Stimulated activated CD8-positive, alpha-beta memory T cell treated with anti-CD3 and anti-CD28 coated beads, Interleukin-7, amount 100 ng/mL, for 48 hours (primary cell): ENCODE measurements at places on chromosomes 5 and 9.

- DNase-seq, result no peak
Observed at GRCh38 chr9:119322184-119322583, 47.1 kb downstream of the BRINP1 start.

DNA sequence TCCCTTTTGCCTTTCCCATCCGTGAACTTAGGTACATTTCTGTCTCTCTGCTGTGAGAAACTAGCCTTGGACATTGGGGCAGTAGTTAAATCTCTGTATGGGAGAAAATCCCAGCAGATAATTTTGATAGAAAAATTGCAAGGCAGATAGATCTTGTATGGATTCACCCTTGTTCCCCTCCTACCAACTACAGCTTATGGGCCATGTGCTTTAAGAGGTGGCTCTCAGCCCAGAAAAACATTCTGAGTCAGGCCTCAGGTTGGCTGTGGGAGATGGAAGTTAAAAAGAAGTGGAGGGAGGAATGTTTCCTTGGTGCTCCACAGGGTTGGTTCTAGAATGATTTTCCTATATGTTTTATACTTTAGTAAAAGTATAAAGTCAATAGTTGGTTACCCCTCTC is 1.4 kb upstream of the KDM3B start:
- DNase-seq, result no peak

GRCh38 chr5:60594715-60595477 is 105.1 kb downstream of the DEPDC1B start:
- DNase-seq, result no peak

DNA sequence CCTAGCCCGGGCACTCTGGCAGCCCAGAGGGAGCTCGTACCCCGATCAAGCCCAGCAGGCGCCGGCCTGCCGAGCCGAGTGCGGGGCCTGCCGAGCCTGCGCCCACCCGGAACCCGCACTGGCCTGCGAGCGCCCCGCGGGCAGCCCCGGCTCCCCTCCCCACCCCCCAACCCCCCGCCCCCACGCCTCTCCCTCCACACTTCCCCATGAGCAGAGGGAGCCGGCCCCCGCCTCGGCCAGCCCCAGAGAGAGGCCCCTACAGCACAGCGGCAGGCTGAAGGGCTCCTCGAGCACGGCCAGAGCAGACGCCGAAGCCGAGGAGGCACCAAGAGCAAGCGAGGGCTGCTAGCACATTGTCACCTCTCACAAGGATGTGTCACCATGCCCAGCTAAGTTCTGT is 36.2 kb upstream of the CCDC180 start:
- DNase-seq, result no peak

GRCh38 chr9:125626187-125626586 is 80.8 kb downstream of the MAPKAP1 start:
- no peak for DNase-seq

DNA sequence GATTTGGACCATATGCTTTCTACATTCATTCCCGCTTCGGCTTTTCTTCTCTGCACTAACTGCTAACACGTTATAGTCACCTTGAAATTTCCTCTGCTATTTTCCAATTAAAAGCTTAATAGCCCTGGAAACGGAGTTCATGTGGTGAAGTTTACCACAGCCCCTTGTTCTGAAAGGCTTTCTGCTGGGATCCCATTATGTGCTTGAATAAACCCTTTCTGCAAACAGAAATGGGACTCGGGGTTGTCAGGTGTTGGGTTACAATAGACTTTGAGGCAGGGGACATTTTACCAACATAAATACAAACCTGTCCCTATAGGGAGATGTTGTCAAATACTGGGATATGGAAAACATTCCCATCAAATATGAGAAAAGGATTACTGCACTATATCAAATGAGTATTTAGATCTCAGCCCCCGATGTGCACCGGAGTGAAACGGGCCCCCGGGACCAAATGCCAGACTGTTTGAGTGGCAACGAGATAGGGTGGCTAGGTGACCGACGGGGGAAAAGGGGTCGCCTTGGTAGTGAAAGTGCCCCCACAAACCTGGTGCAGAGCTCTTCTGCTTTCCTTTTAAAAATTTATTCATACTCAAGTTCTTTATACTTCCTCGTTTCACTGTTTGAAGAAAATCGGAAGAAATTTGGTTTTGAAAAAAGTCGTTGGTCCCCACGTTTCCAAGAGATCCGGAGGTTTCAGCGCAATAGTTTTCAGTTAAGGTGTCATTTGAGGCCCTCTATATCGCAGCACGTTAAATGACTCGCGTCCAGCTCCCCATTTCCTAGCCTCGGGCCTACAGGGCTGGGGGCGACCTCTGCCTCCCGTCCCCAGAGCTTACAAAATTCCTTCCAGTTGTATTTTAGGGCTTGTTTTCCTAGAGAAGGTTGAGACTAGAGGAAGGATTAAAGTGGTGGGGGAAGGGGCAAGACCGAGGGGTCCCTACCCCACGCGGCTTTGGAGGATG is 2.1 kb upstream of the DMRT3 start:
- no peak for DNase-seq

GRCh38 chr5:149666212-149666852 is 63.8 kb upstream of the PPARGC1B start:
- no peak for DNase-seq

GRCh38 chr5:150293091-150293941 is 3.7 kb upstream of the CAMK2A start:
- DNase-seq, result no peak

DNA sequence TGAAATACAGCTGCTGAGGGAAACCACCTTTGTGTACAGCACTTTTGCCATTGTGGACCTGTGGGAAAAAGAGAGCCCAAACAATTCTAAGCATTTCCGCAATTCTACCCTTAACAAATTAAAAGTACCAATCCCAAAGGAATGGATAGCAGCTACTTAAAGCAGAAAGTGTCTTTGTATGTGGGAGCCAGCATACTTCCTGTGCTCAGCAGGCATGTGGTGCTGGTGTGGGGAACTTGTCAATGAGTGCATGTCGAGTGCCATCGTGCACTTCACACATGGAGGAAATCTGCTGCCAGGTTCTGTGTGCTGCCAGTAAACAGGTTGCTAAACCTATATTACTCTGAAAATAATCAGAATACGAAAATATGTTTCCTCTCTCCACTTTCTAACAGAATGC is 399.0 kb downstream of the LRRC70 start:
- DNase-seq, result no peak
